Mesenchymal stem cell (in vitro differentiated cells and primary cell): ENCODE measurements at places on chromosomes 5 and 9.
A peak's percentile ranks its signal among the peaks of the same experiment; 100 is the strongest.

DNA sequence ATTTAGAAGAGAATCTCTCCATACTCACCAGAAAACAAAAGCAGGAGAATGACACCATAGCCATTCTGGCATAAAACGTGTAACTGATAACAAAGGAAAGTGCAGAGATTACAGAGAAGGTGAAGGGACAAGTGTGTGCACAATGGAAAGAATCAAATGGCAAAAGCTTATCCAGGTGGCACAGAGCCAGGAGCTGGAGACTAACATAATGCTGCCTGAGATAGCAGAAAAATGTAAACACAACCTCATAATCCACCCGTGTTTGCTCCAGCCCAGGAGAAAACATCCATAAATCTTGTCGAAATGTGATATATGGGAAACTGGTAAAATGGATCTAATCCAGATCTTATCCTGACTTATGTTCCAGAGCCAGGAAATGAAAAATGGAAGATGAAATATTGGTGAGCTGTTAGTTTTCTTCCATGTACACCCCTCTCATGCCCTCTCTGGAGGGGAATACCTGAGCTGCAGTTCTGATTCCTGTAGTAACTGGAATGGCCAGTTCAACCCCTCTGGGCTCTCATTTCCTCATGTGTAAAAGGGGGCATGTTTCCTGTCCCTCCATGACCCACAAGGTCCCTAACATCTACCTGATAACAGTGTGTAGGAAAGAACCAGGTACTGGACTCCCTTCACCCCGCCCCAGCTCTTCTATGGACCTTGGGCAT is 212.3 kb upstream of the DAPK1 start:
- peak; percentile 28 for DNase-seq

DNA sequence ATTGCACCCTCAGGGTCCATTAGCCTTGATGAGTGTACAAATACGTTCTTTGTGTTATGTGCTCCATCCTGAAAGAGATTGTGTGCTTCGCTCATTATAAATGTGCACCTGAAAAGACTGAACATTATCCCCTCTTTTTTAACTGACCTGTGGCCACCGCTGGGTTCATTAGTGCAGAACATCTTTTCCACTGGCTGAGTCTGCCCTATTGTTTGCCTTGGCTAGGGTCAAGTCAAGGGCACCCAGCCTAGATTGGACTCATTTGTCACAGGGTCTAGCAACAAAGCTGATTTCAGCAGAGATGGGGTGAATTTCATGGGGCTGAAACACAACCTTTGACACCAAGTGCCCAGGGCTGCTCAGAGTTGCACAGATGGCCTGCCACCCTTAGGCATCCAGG is 764.1 kb upstream of the ARRDC3 start:
- no peak for DNase-seq

GRCh38 chr5:67216564-67216963 is 20.0 kb upstream of the CD180 start:
- no peak for DNase-seq

- no peak for DNase-seq
These were observed 18.5 kb upstream of the TIMD4 start for GRCh38 chr5:156981481-156981880.

DNA sequence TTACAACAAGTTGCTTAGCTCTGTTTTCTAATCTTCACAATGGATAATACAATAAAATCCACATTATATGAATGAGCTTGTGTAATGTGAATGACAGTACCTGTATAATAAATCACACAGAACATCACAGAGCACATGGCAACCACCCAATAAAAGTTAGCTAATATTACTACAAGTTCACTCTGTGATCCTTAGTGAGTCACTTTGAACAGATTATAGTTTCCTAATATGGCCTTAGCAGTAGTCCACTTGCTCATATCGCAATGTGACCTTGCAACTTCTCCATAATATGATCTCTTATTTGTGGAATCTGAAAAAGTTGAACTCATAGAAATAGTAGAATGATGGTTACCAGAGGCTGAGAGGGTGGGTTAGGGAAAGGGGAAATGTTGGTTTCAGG is 361.3 kb downstream of the PTPRD start:
- DNase-seq: peak; percentile 55

DNA sequence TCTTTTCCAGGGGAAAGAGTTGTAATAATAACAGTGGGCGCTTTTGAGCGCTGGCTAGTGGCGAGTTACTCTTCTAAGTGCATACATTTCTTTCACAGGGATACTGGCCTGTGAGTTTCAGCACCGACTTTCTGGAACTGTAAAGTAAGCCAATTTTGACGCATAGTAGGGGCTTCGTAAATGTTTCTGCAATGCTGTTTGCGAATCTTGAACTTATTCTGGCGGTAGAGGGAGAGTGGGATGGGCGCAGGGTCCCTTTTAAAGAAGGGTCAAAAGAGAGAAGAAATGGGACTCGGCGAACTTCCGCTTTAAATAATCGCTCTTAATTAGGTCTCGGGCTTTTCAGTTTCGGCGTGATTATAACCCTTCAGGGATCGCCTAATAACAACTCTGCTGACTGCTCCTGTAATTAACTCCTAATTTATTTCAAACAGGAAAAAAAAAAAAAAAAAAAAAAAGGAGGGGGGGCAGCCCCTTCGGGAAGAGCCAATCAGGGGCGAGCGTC is 351 bp upstream of the MSX2 start:
- DNase-seq: peak; percentile 42

DNA sequence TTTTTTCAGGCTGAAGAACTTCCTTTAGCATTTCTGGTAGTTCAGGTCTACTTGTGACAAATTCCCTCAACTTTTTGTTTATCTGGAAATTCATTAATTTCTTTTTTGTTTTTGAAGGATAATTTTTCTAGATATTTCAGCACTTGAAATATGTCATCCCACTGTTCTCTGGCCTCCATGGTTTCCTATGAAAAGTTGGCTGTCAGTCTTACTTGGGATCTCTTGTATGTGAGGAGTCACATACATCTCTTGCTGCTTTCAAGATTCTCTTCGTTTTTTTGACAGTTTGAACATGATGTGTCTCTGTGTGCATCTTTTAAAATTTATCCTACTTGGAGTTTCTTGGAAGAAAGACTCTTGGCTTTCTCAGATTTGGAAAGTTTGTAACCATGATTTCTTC is 79.5 kb downstream of the RIC1 start:
- DNase-seq: peak; percentile 14

DNA sequence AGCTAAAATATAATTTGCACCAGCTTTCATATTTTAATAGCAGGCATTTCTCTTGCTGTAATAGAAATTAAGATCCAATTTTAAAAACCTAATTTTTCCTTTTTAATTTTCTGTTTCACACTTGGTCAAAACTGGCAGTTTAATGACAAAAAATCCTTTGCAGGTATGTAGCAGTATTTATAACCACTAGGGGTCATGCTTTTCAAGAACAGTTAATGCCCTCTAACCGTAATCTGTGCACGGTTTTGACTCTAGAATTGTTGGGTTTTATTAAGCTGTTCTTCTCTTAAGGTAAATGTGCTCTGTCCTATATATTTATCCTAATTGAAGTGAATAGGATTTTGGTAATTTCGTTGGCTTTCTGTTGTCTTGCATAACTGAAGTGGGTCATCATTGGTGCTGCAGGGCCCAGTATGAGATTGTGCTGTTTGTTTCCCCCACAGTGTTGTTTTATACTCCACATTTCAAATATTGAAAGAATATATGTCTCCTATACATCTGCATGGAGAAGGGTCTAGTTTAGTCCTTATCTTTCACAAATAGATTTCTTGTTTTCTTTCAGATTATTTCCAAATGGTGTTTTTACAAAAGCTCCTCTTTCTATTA is 107.4 kb downstream of the SCAMP1 start:
- DNase-seq: peak; percentile 52

DNA sequence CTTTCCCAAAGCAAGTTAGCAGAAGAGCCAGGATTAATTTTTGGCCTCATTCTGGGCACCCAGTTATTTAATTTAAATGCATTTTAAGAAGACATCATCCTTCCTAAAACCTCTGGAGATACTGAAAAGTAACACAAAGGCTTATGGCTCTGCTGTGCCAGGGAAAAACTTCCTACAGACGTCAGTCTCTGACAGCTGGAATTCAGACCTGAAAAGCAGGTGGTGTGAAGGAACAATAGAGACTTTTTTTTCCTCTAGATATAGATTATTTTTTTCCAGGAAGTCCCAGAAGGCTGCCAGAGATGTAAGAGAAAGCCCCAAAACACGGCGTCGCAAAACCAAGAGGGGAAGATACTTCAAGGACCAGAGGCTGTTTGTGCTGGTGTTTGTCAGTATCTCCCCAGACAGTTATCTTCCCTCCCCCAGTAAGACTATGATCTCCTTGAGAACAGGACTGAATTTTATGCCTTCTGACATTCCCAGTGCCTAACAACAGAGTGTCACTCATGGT is 88.7 kb upstream of the RASEF start:
- no peak for DNase-seq

- peak; percentile 59 for DNase-seq
These were observed 17.0 kb upstream of the NTNG2 start for GRCh38 chr9:132144708-132145365.

- DNase-seq: no peak
These were observed 9.6 kb downstream of the LAMC3 start for GRCh38 chr9:131018621-131019020.

DNA sequence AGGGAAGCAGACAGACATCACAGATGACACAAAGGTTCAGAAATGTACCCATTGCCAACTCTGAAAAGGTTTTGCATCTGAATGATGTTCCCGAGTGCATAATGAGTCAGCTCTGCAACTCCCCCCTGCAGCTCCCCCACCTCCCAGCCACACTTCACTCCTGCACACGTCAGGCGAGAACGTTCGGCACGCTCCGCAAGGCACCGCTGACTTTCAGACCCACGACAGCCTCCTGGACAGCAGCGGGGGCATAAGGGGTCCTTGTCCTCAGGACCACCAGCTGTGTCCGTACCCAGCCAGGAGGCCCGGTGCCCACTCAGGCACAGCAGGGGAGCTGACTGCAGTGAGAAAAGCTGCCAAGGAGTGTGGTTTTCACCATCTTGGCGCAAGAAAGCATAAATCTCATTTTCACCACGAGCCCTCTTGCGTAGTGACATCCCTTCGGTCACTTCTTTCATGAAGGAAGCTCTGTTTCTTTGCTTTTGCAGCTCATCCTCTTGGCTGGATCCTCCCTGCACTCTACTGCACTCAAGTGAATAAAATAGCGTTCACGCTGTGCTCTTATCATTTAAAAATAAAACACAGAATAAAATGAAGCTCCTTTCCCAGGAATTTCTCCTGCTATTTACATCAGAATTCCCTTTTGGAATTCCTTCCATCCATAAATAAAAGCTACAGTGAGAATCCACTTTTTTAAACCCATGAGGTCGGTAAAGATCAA is 9.9 kb downstream of the GFPT2 start:
- peak; percentile 64 for DNase-seq

- no peak for DNase-seq
These were observed 30.7 kb upstream of the LPCAT1 start for GRCh38 chr5:1554410-1554967.
